Dorsolateral prefrontal cortex (tissue), 122 donors: ENCODE measurements at places on chromosomes 2 and 18.

DNA sequence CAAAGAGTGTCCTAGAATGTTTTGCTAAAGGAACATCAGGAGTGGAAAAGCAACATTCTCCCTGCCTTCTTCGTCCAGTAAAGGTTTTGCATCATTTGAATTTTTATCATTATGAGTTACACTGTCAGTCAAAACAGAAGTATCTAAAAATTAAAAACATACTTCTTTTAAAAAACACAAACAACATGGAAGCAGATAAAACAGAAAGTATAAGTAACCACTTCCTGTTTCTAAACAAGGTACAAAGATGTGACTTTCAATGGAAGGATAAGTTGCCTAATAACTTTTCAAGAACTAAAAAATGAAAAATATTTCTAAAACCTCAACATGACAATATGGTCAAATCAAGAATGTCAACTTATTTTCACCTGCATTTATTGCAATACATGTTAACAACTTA lies 158.2 kb downstream of the STK39 start:
- no peak for DNase-seq

DNA sequence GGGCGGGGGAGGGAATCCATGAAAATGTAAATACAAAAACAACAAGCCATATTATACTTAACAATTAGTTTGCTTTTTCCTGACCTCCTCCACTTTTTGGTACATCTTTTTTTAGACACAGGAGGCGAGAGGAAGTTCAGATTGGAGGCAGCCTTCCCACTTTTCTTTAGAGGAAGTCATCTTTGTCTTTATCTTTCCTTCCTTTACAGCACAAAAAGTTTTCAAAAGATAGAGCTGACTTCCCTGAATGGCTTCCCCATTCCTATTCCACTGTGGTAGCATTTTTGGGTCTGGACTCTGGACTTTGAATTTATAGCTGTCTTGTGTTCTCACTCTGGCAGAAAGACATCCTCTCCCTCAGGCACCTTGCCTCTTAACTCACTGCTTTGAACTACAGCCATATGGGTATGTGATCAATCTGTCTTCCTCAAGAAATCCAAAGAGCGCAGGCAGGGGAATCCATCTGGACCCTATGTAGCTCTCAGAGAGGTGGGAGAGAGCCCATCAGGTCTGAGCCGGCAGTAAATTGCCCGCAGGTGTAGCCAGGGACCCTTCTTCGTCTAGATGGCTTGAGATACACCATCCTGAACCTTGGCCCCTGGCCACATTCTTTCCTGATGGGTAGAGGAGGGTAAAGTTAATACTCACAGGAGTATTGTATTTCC lies 101.9 kb downstream of the AQP4 start:
- DNase-seq = no peak

DNA sequence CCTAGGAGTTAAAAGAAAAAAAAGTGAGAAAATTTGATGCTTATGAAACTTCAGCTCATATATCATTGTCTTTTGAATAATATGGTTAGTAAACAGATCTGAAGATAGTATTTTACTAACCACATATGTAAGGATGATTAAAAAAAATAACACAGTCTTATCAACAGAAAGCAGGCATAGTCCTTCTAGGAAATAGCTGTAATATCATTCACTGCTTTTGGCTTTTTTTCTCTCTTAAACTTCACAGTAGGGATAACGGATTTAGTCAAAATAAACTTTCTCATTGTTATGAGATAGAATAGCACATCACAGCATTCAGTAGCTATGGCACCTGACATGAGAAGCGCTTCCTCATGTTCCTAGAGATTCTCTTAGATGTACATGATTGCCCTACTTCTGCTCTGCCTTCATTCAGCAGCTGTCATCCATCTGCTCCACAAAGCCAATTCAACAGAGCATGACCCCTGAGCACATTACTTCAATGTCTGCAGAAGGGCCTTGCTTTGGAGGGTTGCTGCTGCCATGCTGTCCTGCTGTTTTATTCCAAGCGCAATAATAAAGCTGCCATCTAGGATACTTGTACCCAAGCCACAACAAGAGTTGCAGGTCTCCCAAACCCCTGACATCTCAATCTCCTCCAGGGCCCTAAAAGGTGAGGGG lies 67.0 kb downstream of the TTC21B start:
- no peak for DNase-seq

DNA sequence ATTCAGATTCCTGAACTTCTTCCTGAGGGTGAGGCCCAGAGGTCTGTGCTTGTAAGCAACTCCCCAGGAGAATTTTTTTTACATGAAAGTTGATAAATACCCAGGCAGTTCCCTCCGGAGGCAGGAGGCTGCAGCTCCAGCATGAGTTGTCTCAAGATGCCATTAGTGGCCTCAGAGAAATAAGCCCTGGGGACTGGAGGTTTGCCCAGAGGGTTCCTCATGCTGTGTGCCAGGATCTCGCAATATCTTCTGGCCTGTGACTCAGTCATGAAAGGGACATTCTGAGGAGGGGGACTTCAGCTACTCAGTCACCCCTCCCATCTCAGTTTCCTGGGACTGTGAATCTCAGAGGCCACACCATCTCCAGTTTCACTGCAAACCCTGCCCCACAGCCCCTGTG lies 49.9 kb downstream of the LYPD1 start:
- no peak for DNase-seq

- DNase-seq = no peak
Observed at GRCh38 chr18:6505498-6505875, 90.8 kb upstream of the L3MBTL4 start.

DNA sequence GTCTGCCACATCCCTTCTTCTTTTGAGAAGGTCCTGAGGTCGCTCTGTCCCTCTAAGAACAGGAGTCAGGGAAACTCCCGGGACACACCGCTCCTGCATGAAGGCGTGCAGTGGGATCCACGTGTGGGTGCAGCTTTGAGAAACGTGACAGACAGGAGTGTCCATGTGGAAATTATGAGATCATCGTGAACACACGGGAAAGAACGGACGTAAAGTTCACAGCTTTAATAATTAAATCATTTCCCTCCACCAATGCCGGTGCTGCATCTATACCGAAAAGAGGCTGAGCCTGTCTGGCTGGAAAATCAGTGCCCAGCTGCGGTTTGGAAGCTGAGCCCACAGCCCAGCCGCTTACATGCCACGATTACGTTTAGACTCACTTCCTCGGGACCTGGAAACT lies 372.4 kb upstream of the SALL3 start:
- DNase-seq = no peak

GRCh38 chr18:43093646-43094045 lies 21.8 kb downstream of the RIT2 start:
- DNase-seq = no peak

- DNase-seq = no peak
Observed at GRCh38 chr2:207901829-207902228, 123.5 kb downstream of the PLEKHM3 start.

GRCh38 chr2:35978218-35978617 lies 377.4 kb upstream of the CRIM1 start:
- DNase-seq = no peak

- peak; percentile 17 for DNase-seq
Observed at GRCh38 chr18:79530821-79531220, 135.1 kb downstream of the NFATC1 start.

DNA sequence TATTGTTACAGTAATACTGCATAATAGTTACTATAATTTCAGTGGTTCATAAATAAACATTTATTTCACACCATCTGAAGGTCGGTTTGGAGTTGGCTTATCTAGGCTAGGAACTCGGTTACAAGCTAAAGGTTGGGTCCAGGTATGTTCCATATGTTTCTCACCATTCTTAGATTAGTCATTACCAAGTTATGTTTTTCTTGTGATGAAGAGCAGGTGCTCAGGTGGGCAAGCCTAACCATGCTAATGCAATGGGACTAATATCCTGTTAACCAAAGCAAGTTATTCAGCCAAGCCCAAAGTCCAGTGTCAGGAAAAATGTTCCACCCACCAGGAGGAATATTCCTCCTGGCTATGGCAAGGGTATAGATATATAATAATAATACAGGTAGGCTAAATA lies 93.2 kb downstream of the CPO start:
- no peak for DNase-seq

- no peak for DNase-seq
Observed at GRCh38 chr2:201176081-201176481, 6.9 kb upstream of the CASP10 start.

DNA sequence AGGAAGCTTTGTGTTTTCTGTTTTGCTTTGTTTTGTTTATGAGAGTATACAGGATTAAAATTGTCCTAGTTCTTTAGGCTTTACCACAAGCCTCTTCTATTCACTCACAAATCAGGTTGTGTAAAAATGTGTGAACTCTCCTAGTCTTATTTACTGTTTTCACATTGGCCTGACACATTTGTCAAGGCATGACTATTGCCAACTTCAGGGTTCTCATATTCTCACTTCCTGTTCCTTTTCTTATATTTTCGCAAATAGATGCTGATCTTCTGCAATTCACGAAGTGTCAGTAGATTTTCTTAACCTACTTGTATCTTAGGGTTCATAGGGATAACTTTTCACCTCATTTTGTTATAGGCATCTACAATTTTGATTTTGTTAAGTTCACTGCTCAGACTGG lies 67.1 kb downstream of the CCDC102B start:
- no peak for DNase-seq

GRCh38 chr18:63138436-63139340 lies 180.9 kb downstream of the BCL2 start:
- DNase-seq = no peak
